ENCODE measurements at places on chromosomes 1 and 21.
A peak's percentile ranks its signal among the peaks of the same experiment; 100 is the strongest.

DNA sequence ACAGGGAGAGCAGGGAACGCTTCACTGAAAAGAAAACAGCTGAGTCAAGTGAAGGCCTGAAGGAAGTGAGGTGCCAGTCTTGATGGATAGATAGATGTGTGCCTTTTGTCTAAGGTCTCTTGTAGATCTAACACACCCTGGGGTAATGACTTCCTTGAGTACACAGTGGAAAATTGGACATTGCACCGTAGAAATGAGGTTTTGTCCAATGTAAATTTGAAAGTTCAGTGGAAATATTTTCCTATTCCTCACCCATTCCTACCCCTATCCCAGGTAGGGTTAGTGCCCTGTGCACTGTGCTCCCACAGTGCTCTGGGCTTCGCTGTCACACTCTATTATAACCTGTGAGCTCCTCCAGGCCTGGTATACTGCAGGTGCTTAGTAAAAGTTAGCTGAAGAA, 24.3 kb downstream of the ZMYND12 start:
- DNase-seq = no peak

GRCh38 chr1:145871994-145872924, 13.4 kb upstream of the PIAS3 start:
- peak; percentile 75 for DNase-seq

DNA sequence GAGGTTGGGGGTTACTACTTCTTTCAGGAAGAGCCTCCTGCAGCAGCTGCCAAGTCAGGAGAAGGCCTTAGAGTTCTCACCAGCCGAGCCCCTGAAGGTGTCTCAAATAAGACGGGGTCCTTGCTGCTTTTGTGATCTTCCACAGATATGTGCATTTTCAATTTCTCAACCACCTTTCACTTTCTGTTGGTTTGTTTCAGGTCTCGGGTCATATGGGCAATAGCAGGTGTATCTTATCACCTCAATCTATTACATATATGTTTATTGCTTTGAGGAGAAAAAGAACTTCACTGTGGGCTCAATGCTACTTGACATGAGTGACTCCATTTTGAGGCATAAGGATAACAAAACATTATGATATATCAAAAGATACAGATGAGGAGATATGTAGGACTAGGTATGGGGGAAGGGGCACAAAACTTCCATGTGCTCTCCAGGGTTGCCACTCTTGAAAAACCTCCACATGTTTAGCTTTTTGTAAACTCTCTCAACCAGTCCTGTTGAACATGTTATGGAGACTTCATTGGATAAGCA, 1171.4 kb upstream of the ADGRL2 start:
- DNase-seq = no peak

DNA sequence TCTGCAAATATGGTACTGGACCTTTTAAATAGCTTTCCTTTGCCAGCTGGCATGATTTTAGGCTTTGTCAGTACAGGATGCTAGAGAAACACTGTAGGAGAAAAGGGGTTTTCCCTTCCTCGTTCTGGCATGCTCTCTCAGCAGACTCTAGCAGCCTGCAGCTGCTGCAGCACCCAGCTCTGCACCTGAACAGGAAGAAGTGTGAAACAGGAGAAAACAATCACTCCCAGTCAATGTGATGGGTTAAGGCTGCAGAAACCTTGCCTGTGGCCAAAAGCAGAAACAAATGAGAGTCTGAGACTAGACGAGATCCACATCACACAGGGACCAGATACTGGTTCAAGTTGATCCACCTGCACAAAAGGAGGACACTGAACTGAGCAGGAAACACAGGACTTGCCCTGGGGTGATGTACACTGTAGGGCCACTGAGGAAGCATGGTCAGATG, 21.2 kb downstream of the OVGP1 start:
- DNase-seq = no peak

- DNase-seq = no peak
These were observed 1.3 kb downstream of the MAP7D1 start for GRCh38 chr1:36157115-36157903.

- DNase-seq = no peak
These were observed 90.6 kb upstream of the CNIH3 start for GRCh38 chr1:224525411-224526040.

DNA sequence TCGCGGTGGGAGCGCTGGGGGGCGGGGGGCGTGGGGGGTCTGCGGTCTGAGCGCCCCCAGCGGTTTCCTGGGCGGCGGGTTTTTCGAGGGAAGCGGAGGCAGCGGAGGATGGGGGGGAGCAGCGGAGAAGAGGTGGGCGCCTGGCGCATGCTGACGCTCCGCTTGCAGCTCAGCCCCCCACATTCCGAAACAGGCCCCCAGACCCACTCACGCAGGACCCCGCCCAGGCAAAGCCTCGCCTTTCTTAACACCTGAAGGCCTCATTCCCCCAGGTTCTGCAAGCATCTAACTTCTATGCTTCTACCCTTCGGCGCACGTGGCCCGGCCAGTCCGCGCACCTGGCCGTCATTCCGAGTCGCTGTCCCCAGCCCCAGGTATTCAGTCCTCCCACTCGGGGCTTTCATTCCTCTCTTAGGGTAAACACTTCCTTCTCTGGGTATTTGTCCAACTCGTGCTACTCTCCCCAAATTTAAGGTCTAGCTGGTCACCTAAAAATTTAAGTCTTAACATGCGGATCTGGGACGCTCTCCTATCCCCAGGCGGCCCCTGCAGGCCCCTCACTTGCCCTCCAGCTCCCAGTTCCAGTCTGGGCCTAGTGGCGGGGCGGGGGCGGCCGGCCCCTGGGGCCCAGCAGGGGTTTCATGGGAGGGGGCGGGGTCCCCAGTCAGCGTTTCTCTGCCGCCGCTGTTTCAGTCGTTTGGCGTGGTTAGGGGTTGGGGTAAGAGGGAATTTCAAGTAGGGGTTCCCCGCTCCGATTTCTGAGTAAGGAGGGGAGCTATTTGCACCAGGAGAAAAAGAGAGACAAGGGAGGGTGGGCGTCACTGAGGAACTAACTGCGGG, 2.8 kb upstream of the ZBTB7B start:
- DNase-seq = no peak

GRCh38 chr1:37471345-37472231, 2.8 kb upstream of the ZC3H12A start:
- peak; percentile 45 for DNase-seq

DNA sequence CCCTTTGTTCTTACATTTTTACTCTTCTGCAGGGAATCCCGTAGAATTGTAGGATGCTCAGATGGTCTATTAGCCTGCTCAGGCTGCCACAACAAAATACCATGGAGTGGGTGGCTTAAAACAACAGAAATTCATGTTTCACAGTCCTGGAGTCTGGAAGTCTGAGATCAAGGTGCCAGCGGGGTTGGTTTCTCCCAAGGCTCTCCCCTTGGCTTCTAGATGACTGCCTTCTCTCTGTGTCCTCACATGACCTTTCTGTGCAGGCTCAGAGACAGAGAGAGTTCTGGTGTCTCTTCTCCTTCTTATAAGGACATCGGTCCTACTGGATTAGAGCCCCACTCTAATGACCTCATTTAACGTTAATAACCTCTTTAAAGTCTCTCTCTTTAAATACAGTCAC, 41.7 kb downstream of the HUNK start:
- DNase-seq = no peak

DNA sequence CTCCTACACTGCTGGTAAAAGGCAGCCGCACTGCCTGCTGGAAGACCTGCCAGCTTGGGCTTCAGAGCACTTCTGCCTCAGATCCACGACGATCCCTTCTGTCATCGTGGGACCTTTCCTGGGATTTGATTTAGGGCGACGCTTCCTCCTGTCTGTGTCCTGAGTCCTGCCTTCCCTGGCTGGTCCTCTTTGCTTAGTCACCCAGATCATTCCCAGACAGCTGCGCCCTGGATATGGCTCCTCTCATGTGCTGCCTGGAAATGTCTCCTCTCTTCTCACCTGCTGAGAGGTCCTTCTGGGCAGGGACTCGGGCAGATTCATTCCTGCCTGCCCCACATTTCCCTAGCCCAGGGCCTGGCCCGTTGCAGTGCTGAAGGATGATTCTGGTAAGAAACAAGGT, 72.4 kb upstream of the POU3F1 start:
- no peak for DNase-seq

DNA sequence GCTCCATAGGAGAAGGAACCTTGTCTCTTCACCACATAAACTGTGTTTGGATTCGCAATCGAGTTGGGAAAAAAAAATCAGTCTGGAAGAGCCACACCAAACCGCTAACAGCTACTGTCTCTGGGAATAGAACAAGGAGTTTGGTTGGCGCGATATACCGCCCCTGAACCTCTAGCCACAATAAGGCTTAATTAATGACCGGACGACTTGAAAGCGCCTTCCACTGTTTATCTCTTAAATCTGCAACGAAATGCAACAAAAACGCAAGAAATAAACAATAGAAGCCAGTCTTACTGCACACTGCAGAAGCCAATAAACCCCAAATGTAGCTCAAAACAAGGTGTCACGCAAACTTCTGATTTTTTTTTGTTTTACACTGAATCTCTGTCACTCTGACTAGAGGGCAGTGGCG, 10.9 kb downstream of the BTBD19 start:
- DNase-seq = no peak

DNA sequence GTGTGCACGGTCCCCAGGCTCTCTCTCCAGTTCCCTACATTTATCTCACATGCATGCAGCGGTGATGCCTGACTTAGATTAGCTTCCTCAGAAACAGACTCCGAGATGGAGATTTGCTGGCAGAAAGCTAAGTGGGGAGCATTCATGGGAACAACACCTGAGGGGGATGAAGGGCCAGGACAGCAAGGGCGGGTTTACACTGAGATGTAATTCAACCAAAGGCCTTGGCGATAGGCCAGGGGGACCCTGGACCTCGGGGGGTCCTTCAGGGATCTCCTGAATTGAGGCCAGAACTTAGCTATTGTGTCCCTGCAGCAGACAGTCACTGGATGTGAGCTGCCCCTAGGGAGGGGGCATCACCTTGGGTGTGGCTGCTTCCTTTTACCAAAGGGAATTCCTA, 246.1 kb upstream of the CSF3R start:
- no peak for DNase-seq

GRCh38 chr1:9070486-9070885, 1.1 kb upstream of the SLC2A5 start:
- DNase-seq = no peak

DNA sequence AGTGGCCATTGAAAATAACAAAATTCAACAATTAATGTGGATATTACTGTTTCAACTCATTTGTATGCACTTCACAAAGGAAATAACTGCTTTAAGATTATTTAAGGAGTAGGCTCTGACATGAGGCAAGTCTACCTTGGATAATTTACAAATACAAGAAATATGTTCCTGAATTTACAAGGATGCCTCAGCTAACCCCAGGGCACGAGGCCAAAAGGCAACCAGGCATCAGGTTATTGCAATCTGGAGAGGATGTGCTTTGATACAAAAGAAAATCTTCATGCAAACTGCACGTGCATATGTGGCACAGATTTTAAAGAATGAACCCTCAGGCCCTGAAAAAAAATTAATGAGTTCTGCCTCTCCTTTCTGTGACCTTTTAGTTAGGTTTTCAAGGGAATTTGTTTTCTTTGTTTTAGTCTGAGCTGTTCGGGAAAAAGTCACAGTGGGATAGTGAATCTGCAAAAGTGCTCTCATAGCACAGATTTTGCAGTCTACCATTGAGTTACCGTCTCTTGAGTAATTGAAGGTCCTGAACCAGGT, 1304.2 kb upstream of the ADGRL4 start:
- no peak for DNase-seq

DNA sequence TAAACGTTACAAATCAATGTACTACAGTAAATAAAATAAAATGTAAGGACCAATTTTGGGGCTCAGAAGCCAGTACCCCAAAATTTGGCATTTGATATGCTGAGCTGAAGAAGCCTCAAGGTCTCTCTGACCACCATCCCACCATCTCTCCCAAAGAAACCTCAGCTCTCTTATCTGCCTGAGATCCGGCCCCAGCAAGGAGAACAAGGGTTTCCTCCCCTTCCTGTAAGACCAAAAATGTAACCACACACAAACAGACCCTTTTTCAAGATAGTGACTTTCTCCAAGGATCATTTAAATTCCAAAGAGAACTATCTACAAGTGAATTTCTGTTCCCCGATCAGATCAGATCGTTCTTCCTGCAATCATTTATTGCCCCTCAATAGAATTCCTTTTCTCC, 68.1 kb upstream of the SLC45A1 start:
- no peak for DNase-seq

- no peak for DNase-seq
These were observed 26.0 kb upstream of the KCNA3 start for GRCh38 chr1:110700767-110701166.

- DNase-seq = no peak
These were observed 66.4 kb upstream of the FBXO28 start for GRCh38 chr1:224047538-224047937.

DNA sequence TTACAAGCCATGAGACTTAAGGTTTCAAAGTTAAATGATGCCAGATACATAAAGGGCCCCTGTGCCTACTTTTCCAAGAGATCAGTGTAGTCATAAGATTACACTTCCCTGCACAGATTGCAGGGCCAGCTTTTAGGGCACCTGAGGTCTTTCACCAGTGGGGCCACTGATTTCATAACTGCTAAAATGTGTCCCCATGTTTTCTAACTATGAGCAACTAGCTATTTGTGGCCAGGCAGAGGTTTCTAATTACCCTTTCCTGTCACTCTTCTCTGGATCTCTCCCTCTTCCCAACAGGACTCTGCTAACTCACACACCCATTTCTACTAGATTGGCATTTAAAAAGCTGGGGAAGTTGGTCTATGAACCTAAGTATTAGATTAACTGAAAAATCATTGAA, 207.1 kb upstream of the SGIP1 start:
- peak; percentile 38 for DNase-seq

GRCh38 chr1:167095368-167095767, 1.5 kb downstream of the STYXL2 start:
- no peak for DNase-seq

GRCh38 chr1:221174330-221174993, 295.2 kb downstream of the HLX start:
- DNase-seq = no peak

DNA sequence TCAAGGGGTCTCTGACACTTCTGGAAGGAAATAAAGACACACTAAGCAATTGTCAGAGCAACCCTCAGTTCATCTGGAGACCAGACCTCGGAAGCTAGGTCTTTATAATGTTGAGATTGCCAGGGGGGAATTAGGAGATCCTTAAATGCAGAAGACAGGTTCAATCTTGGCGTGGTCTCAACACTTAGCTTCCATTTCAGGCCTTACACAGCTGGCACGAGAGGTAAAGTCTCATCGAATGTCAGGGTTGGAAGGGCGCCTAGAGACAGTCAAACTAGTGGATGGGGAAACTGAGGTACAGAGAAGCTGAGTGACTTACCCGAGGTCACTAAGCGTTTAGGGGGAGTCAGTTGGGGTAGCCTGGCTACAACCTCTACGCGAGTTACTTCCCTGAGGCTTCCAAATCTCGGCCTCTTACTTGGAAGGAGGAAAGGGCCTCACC, 562 bp upstream of the EPB41 start:
- no peak for DNase-seq

DNA sequence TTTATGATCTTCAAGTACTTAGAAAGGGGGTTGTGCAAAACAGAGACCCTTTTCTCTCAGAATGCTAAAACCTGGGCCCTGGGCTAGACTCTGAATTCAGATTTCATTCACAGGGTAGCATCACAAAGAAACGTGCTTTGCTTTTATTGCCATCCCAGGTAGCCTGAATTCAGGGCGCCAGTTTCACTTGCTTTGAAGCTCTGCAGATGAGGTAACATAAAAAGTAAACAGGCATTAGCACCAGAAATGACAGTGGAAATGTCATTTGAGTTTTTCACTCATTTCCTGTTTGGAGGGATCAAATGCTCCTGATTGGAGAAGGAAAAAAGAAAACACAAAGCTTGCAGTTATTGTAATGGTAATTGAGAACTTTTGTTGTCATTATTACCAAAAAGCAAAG, 2.6 kb downstream of the SYPL2 start:
- DNase-seq = no peak

- DNase-seq = no peak
These were observed 47.8 kb upstream of the ARHGAP29 start for GRCh38 chr1:94285031-94285654.

- no peak for DNase-seq
These were observed 34.3 kb downstream of the TPR start for GRCh38 chr1:186340772-186341171.

Measured in HL-60 (cell line).